H1 (cell line): ENCODE measurements at places on chromosomes 1 and 21. TPM values are rescaled to one million over a fixed set of nuclear protein-coding genes. Genes with fewer than 3 reads are reported as not detected.

- no peak overlapping the region for H3K4me3 ChIP-seq
- H3K4me1 ChIP-seq = no peaks in the 10 kb centered on the region
- DNase-seq = no peak
- no peaks in the 10 kb centered on the region for H3K36me3 ChIP-seq
These were observed 52.4 kb downstream of the PHC2 start for GRCh38 chr1:33378524-33378923.

- 0 out of 2 replicates have a peak overlapping the region, but pooled peaks have one; percentile 6 for H3K27ac ChIP-seq
- no peak for DNase-seq
- no peaks in the 10 kb centered on the region for H3K27me3 ChIP-seq
- no peaks in the 10 kb centered on the region for H3K36me3 ChIP-seq
- H3K4me1 ChIP-seq = peaks cover 49% of the 10 kb centered on the region
- H3K4me3 ChIP-seq = no peak overlapping the region
These were observed 55.0 kb downstream of the NFASC start for GRCh38 chr1:204925701-204926100.

GRCh38 chr1:162367073-162367472 lies 9.6 kb downstream of the SPATA46 start:
- no peak for DNase-seq
- H3K27me3 ChIP-seq = no peaks in the 10 kb centered on the region
- no peaks in the 10 kb centered on the region for H3K4me1 ChIP-seq
- H3K36me3 ChIP-seq = no peaks in the 10 kb centered on the region

DNA sequence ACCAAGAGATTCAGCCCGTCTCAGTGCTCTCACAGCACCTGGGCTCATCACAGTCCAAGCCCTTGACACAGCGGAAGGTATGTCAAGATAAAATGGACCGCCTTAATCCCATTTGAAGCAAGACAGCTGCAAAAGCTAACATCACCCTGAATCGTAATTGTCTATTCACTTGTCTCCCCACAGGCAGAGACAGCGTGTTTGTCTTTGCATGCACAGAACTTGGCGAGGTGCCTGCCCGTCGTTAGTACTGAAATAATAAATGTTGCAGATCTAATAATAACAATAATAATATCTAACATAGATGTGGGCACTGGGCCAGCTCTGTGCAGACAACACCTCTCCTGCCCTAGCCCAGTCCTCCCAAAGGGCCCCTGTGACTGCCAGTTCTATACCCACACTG lies 271.7 kb downstream of the NPHP4 start:
- peaks cover 11% of the 10 kb centered on the region for H3K4me1 ChIP-seq
- H3K27me3 ChIP-seq = peaks cover 2% of the 10 kb centered on the region; the same call in 1 of the 2 replicates
- H3K4me3 ChIP-seq = no peak overlapping the region

- no peaks in the 10 kb centered on the region for H3K36me3 ChIP-seq
- no peak overlapping the region for H3K4me3 ChIP-seq
- no peaks in the 10 kb centered on the region for H3K4me1 ChIP-seq
- H3K27me3 ChIP-seq = no peaks in the 10 kb centered on the region
These were observed 122.8 kb upstream of the C8B start for GRCh38 chr1:57088653-57089052.

Gene KISS1
- 0.88 TPM in 1 of 2 replicates, not detected in the other for total RNA-seq

DNA sequence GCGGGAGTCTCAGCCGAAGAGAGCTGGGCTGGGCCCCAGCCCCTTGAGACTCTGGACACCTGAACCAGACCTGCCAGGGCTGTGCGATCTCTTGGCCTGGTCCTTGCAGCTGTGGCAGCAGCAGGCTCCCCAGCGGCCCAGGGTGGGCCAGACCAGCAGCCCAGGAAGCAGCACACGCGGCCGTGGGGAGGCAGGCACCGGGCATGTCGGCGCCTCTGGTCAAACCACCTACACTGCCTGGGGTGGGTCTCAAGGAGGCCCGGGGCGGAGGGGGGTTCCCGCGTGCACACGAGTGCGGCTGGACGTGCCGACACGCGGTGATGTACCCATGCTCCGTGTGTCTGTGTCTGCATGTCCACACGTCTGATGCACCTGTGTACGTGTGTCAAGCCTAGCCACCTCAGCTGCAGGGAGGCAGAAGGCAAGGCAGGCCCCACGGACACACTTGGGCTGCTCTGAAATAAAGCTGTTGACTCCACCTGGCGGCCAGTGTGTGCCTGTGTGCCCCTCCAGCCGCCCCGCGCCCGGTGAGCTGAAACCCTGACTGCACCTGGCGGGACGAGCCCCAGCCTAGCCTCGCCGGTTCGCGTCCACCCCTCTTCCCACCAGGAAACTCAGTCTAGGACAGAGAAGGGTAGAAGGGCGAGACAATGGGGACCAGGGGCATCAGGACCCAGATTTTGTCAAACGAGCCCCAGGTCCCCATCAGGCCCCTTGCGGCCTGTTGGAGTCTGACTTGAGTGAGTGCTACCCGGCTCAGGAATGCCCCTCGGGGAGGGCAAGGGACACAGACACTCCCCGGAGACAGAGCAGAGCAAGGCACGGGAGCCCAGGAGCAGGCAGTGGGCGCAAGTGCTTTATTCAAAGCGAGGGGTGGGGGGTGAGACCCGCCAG lies 11.6 kb downstream of the SCNN1D start:
- DNase-seq = no peak
- no peak overlapping the region for H3K27ac ChIP-seq
- no peaks in the 10 kb centered on the region for H3K36me3 ChIP-seq
- no peaks in the 10 kb centered on the region; the same call in 1 of the 2 replicates for H3K27me3 ChIP-seq
- no peaks in the 10 kb centered on the region for H3K4me1 ChIP-seq

- peaks cover 8% of the 10 kb centered on the region; the same call in 1 of the 2 replicates for H3K4me1 ChIP-seq
- H3K36me3 ChIP-seq = no peaks in the 10 kb centered on the region
- H3K27me3 ChIP-seq = peaks cover 23% of the 10 kb centered on the region
- no peak for DNase-seq
- no peak overlapping the region for H3K27ac ChIP-seq
These were observed 1.2 kb downstream of the NEGR1 start for GRCh38 chr1:72281144-72281543.

- H3K4me3 ChIP-seq = no peak overlapping the region
- no peaks in the 10 kb centered on the region for H3K4me1 ChIP-seq
- no peak overlapping the region for H3K27ac ChIP-seq
- DNase-seq = no peak
- H3K27me3 ChIP-seq = no peaks in the 10 kb centered on the region
These were observed 673.3 kb downstream of the BRINP3 start for GRCh38 chr1:189804352-189804751.

GRCh38 chr1:63906047-63906704 lies 132.4 kb downstream of the ROR1 start:
- no peaks in the 10 kb centered on the region for H3K27me3 ChIP-seq
- 0 out of 2 replicates have a peak overlapping the region, but pooled peaks have one; percentile 2 for H3K27ac ChIP-seq
- no peak for DNase-seq
- H3K36me3 ChIP-seq = no peaks in the 10 kb centered on the region
- H3K4me1 ChIP-seq = peaks cover 30% of the 10 kb centered on the region
- H3K4me3 ChIP-seq = no peak overlapping the region

Gene COL6A1
- total RNA-seq = 100 and 104 TPM in 2 replicates

Gene FCGR3B
- total RNA-seq = not detected in 2 replicates

DNA sequence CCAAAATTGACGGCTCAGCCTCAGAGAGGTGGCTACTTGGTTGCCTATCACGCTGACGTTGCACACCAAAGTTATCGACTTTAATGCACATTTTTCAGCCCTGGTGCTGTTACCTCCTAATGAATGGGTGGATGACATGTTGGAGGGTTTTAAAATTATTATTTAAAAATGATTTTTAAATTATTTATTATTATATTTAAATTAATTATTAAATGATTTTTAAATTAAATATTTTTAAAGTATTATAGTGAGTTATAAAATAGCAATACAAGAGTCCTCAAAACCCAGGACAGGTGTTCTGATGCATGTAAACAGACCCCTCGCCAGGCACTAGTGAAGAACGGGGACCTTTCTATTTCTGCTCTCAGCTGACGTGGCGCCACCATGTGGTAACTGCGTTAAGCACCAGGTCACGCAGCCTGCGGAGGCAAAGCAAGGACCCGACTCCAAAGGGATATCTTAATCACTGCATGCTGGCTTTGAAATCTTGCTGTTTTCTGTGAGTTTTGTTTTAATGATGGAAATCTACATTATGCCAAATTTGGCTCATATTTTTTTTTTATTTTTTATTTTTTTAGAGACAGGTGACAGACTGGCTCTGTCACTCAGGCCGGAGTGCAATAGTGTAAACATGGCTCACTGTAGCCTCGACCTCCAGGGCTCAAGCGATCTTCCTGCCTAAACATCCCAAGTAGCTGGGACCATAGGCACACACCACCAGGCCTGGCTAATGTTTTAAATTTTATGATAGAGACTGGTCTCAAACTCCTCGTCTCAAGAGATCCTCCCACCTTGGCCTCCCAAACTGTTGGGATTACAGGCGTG lies 22.6 kb downstream of the CASP9 start:
- no peak overlapping the region for H3K27ac ChIP-seq
- no peaks in the 10 kb centered on the region; the same call in 1 of the 2 replicates for H3K36me3 ChIP-seq
- no peak overlapping the region for H3K4me3 ChIP-seq
- H3K4me1 ChIP-seq = peaks cover 1% of the 10 kb centered on the region; the same call in 1 of the 2 replicates
- H3K27me3 ChIP-seq = no peaks in the 10 kb centered on the region

GRCh38 chr1:228084325-228084724 lies 1.8 kb downstream of the ARF1 start:
- DNase-seq = no peak
- H3K27me3 ChIP-seq = peaks cover 6% of the 10 kb centered on the region; the same call in 1 of the 2 replicates
- peaks cover 7% of the 10 kb centered on the region for H3K4me1 ChIP-seq
- H3K36me3 ChIP-seq = no peaks in the 10 kb centered on the region
- H3K4me3 ChIP-seq = peak overlapping the region; percentile 96
- no peak overlapping the region; the same call in 1 of the 2 replicates for H3K27ac ChIP-seq

Gene ELOVL1
- 28.5 and 29.1 TPM in 2 replicates for total RNA-seq

DNA sequence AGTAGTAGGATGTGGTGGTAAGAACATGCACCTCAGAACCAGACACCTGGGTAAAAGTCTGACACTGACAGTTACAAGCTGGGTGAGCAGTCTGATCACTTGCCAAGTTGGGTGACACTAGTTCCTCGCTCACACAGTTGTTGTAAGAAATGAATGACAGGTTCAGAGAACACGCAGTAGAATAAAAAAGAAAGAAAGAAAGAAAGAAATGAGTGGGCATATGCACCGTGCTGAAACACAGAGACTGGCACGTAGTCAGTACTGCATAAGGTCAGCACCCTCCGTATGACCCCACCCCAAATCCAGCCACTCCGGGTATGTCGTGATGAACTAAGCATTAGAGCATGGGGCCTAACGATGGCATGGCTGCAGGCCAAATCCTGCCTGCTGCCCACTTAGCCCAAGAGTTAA lies 90.6 kb downstream of the GLUL start:
- no peak for DNase-seq
- no peak overlapping the region for H3K27ac ChIP-seq
- peaks cover 3% of the 10 kb centered on the region for H3K4me1 ChIP-seq
- no peaks in the 10 kb centered on the region for H3K27me3 ChIP-seq

GRCh38 chr1:197285526-197286205 lies 17.6 kb downstream of the CRB1 start:
- H3K27me3 ChIP-seq = no peaks in the 10 kb centered on the region
- H3K27ac ChIP-seq = no peak overlapping the region
- H3K4me1 ChIP-seq = no peaks in the 10 kb centered on the region
- DNase-seq = no peak
- H3K36me3 ChIP-seq = no peaks in the 10 kb centered on the region
- no peak overlapping the region for H3K4me3 ChIP-seq

Gene H3-3A
- 1,213 and 1,223 TPM in 2 replicates for total RNA-seq

DNA sequence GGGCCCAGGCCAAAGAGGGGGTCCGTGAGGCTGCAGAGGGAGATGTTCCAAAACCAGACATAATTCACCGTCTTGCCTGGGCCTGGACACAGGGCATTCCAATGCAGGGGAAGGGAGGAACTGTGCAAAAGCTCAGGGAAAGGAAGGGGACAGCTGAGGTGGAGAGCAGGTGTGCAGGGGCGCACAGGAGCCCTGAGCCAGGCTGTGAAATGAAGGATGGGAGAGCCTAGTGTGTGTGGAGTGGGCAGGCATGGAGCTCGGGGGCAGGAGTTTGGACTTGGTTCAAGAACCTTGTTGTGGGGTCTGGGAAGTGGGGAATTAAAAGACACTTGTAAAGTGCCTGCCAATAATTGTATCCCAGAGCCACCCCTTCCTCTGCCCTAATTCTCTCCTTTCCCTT lies 2.3 kb downstream of the TNNI1 start:
- 0 out of 2 replicates have a peak, but pooled peaks cover 2% of the 10 kb centered on the region for H3K27me3 ChIP-seq
- no peak for DNase-seq
- no peak overlapping the region for H3K4me3 ChIP-seq
- no peak overlapping the region for H3K27ac ChIP-seq

Gene FCMR
- total RNA-seq = not detected in 2 replicates

Gene PLA2G2D
- total RNA-seq = not detected in 2 replicates

GRCh38 chr1:85933961-85934360 lies 222.6 kb downstream of the COL24A1 start:
- DNase-seq = no peak
- H3K4me3 ChIP-seq = no peak overlapping the region
- H3K27me3 ChIP-seq = no peaks in the 10 kb centered on the region
- H3K36me3 ChIP-seq = no peaks in the 10 kb centered on the region
- H3K4me1 ChIP-seq = no peaks in the 10 kb centered on the region

DNA sequence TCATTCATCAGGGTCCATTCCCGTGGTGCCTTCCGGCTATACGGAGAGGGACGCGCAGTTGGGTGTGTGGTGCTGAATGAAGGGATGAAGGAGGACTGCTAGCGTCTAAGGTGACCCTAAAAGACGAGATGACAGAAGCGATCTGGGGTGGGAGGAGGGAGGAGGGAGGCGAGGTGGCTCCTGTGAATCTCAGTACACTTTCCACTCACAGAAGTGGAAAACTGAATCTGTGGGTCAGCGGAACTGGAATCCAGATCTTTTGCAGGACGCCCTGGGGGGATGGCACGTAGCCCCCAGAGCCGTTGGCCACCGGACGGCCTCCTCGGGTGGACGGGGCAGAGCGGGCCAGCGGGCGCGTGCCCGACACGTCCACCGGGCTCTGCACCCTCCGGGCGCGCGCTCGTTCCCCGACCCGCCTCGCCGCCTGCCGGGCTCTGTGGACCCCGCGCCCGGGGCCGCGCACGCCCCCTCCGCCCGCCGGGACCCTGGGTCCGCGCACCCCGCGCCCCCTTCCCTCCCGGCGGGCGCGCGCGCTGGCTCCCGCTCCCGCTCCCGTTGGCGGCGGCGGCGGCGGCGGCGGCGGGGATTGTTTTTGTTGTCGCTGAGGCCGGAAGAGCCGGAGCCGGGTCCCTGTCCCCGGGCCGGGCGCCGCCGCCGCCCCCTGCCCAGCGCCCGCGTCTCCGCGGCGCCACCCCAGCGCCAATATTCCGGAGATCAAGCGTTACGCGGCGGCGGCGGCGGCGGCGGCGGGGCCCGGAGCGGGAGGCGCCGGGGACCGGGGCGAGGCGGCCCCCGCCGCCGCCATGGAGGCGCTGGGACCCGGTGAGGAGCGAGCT lies at the start of gene AGO4:
Gene AGO4 (plus strand): TSS at position 403 of the 836 bp plus-strand sequence. CDS start 401 bp downstream, at position 804.
- H3K36me3 ChIP-seq = no peaks in the 10 kb centered on the region
- peak within 1 kb of the TSS; percentile 92 for H3K4me3 ChIP-seq
- H3K27ac ChIP-seq = no peak within 1 kb of the TSS
- no peaks in the 10 kb centered on the region; the same call in 1 of the 2 replicates for H3K4me1 ChIP-seq

- no peak for DNase-seq
- no peaks in the 10 kb centered on the region for H3K36me3 ChIP-seq
These were observed 64.4 kb downstream of the KCTD3 start for GRCh38 chr1:215631489-215631888.

DNA sequence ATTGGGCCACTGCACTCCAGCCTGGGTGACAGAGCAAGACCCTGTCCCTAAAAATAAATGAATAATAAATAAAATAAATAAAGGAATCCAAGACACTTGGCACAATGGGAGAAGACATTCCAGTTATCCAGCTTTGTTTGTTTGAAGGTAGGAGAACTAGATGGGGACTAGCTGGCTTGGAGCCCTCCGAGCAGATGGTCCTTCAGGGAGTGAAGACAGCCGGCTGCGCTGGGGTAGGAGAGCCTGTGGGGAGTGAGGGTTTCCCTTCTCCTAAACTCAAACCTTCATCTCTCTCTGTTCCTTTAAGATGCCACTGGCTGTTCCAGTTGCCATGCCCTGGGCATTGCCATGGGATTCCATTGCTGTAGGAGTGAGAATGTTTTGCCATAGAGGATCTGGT lies 120.6 kb downstream of the NAV1 start:
- H3K27ac ChIP-seq = no peak overlapping the region
- no peaks in the 10 kb centered on the region for H3K36me3 ChIP-seq
- H3K4me3 ChIP-seq = no peak overlapping the region
- no peak for DNase-seq
- no peaks in the 10 kb centered on the region for H3K4me1 ChIP-seq
